ENCODE measurements at places on chromosomes 5 and 9.

GRCh38 chr5:59485107-59485506 is 408.4 kb downstream of the PDE4D start:
- H3K4me1 ChIP-seq: no peaks in the 10 kb centered on the region
- no peak overlapping the region for H3K27ac ChIP-seq
- no peaks in the 10 kb centered on the region for H3K36me3 ChIP-seq
- H3K4me3 ChIP-seq: no peak overlapping the region

DNA sequence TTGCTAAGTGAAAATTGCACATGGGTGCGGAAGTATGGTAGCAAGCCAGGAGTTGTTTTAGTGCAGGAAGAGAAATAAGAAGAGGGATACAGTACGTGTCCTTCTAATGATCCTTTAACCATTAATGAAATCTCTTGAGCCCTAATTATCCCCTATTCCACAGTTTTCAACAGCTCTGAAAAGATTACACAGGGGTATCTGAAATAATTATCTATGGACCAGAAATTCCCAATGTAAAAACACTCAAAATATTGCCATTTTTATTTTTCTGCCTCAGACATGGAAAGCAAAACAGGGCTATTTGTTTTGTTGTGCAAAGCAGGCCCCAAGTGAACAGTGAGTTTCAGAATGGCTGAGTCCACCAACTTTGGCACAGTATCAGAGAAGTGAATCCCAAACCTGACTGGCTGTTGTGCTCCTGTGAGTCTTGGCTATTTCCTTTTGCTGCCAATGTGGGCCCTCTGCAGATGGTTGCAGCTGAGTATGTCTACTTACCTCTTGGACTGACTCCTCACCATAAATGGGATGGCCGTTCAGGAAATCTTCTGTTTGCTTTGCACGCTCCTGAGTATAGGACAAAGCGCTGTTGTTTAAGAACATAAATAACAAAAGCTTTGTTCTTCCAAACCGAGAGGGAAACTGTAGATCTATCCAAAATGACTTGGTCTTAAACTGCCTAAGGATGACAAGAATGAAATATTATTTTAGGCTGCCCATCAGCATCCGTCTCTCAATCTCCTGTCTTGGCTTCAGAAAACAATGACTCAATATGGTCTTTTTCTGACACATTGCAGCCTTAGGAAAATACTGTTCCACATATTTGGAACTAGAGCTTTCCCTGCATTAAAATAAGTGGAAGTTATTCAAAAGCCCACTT is 204.1 kb downstream of the DEPDC1B start:
- no peaks in the 10 kb centered on the region for H3K36me3 ChIP-seq
- H3K27me3 ChIP-seq: no peaks in the 10 kb centered on the region
- DNase-seq: no peak

- no peak overlapping the region for H3K4me3 ChIP-seq
- H3K27me3 ChIP-seq: no peaks in the 10 kb centered on the region
- H3K36me3 ChIP-seq: no peaks in the 10 kb centered on the region
- no peak for DNase-seq
- H3K4me1 ChIP-seq: no peaks in the 10 kb centered on the region
- no peak overlapping the region for H3K27ac ChIP-seq
These were observed 400.3 kb downstream of the ZSWIM6 start for GRCh38 chr5:61732369-61732768.

GRCh38 chr5:101590384-101590783 is 687.3 kb upstream of the ST8SIA4 start:
- H3K36me3 ChIP-seq: no peaks in the 10 kb centered on the region
- H3K27me3 ChIP-seq: no peaks in the 10 kb centered on the region
- H3K4me3 ChIP-seq: no peak overlapping the region

GRCh38 chr5:140827704-140828361 is at the start of gene PCDHA6:
PCDHA6 (plus strand) TSS chr5:140827960; CDS start chr5:140828092, 132 bp downstream.
- no peak for DNase-seq
- H3K36me3 ChIP-seq: no peaks in the 10 kb centered on the region

GRCh38 chr5:113548396-113548795 is 34.9 kb downstream of the YTHDC2 start:
- DNase-seq: no peak
- H3K36me3 ChIP-seq: no peaks in the 10 kb centered on the region
- no peak overlapping the region for H3K4me3 ChIP-seq
- no peaks in the 10 kb centered on the region for H3K4me1 ChIP-seq
- no peak overlapping the region for H3K27ac ChIP-seq

- no peaks in the 10 kb centered on the region for H3K4me1 ChIP-seq
- H3K27ac ChIP-seq: no peak overlapping the region
- DNase-seq: no peak
These were observed 241.8 kb downstream of the MLLT3 start for GRCh38 chr9:20380546-20380945.

GRCh38 chr5:135089912-135090311 is 55.9 kb upstream of the PITX1 start:
- H3K4me1 ChIP-seq: no peaks in the 10 kb centered on the region
- no peaks in the 10 kb centered on the region for H3K27me3 ChIP-seq
- no peak for DNase-seq
- no peak overlapping the region for H3K27ac ChIP-seq

GRCh38 chr5:63164838-63165535 is 586.4 kb downstream of the LRRC70 start:
- no peak overlapping the region for H3K4me3 ChIP-seq
- DNase-seq: no peak
- H3K27ac ChIP-seq: no peak overlapping the region
- no peaks in the 10 kb centered on the region for H3K36me3 ChIP-seq

- H3K27me3 ChIP-seq: no peaks in the 10 kb centered on the region
- no peaks in the 10 kb centered on the region for H3K36me3 ChIP-seq
- no peak for DNase-seq
- no peak overlapping the region for H3K4me3 ChIP-seq
- H3K4me1 ChIP-seq: no peaks in the 10 kb centered on the region
These were observed 22.5 kb upstream of the ADAMTSL1 start for GRCh38 chr9:18451406-18451805.

DNA sequence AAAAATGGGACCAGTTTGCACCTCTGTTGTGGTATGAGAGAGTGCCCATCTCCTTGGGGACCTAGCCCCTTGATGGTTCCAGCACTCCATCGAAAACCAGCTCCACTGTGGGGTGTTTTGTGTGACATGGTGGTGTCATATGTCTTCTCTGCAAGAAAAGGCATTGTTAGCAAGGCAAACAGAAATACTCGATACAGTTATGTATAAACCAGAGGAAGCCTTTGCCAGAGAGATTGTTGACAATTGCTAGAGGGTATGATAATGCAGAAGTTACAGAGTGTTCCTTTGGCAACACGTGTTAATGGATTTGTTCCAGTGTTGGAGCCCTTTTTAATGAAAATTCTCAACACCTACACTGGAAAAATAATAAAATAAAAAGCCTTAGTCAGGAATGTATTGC is 270.4 kb upstream of the DMRT1 start:
- no peaks in the 10 kb centered on the region for H3K4me1 ChIP-seq
- DNase-seq: no peak
- H3K27me3 ChIP-seq: no peaks in the 10 kb centered on the region
- H3K36me3 ChIP-seq: no peaks in the 10 kb centered on the region
- H3K4me3 ChIP-seq: no peak overlapping the region

DNA sequence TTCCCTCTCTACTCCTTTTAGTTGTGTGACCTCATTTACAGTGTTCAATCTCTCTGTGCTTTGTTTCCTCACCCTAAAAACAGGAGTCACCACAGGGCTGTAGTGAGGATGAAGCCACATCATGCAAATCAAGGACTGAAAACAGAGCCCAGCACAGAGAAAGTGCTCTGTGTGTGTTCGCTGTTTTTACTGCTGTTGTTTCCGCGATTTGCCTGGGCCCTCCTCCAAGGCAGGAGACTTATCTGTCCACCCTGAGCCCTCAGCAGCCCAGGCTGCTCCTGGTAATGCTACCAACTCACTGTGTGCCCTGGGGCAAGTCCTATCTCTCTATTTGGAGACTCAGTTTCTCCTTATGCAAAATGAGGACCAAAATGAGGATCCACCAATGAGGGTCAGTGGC is 87.2 kb upstream of the NEURL1B start:
- peaks cover 8% of the 10 kb centered on the region for H3K4me1 ChIP-seq
- no peaks in the 10 kb centered on the region for H3K36me3 ChIP-seq
- no peaks in the 10 kb centered on the region for H3K27me3 ChIP-seq
- no peak overlapping the region for H3K4me3 ChIP-seq

GRCh38 chr9:84807870-84808390 is 138.4 kb downstream of the NTRK2 start:
- H3K4me3 ChIP-seq: no peak overlapping the region
- no peaks in the 10 kb centered on the region for H3K36me3 ChIP-seq
- no peak overlapping the region for H3K27ac ChIP-seq
- no peaks in the 10 kb centered on the region for H3K4me1 ChIP-seq

DNA sequence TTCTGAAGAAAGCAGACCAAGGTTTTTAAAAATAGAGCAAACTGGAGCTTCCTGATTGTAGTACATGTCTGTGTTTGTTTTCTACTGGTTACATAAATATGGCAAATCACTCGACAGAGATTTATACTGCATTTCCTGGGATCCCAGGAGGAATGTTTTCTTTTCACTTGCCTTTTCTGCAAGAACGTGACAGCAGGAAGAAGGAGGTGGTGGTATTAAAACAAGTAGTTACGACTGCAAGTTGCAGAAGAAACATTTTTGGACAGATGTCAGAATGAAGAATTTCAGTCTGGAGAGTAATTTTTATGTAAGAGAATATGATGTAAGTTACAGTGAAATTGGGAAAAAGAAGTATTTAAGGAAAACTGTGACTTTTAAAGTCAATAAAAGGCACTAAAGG is 253.7 kb upstream of the NFIL3 start:
- H3K36me3 ChIP-seq: no peaks in the 10 kb centered on the region
- H3K4me1 ChIP-seq: no peaks in the 10 kb centered on the region
- no peak overlapping the region for H3K4me3 ChIP-seq
- no peak for DNase-seq

GRCh38 chr9:37035648-37036370 is 1.7 kb upstream of the PAX5 start:
- no peak overlapping the region for H3K4me3 ChIP-seq
- H3K27ac ChIP-seq: no peak overlapping the region
- DNase-seq: no peak
- no peaks in the 10 kb centered on the region for H3K36me3 ChIP-seq
- H3K27me3 ChIP-seq: peaks cover 42% of the 10 kb centered on the region

DNA sequence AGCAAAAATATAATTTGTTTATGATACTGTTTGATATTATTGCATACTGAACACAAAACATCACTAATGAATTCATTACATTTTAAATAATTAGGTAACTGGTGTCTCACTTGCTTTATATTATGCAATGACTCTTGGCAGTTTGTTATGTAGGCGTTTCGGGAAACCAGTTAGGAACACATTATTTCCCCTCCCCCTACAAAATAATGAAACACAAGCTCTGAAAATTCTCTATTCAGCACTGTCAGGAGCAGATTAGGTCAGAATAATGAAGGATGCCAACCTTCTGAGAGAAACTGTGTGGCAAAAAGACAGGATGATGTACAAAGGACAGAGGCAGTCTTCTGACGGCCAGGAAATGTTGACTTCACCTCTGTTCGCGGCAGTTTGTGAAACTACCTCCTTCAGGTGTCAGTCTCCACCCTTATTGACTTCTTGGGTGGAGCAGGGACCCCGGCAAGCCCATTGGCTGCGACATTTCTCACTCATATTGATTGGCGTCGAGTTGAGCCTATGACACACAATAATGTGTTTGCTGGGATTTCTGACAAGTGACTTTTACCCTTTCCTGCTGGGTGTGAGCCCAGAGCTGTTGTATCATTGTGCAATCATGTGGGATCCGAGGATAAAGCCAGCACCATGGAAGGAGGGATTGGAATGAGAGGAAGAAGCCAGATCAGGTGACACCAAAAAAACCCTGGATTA is 33.9 kb downstream of the SH3PXD2B start:
- H3K27me3 ChIP-seq: no peaks in the 10 kb centered on the region
- H3K27ac ChIP-seq: peak overlapping the region; percentile 95
- DNase-seq: peak; percentile 93
- no peak overlapping the region for H3K4me3 ChIP-seq

DNA sequence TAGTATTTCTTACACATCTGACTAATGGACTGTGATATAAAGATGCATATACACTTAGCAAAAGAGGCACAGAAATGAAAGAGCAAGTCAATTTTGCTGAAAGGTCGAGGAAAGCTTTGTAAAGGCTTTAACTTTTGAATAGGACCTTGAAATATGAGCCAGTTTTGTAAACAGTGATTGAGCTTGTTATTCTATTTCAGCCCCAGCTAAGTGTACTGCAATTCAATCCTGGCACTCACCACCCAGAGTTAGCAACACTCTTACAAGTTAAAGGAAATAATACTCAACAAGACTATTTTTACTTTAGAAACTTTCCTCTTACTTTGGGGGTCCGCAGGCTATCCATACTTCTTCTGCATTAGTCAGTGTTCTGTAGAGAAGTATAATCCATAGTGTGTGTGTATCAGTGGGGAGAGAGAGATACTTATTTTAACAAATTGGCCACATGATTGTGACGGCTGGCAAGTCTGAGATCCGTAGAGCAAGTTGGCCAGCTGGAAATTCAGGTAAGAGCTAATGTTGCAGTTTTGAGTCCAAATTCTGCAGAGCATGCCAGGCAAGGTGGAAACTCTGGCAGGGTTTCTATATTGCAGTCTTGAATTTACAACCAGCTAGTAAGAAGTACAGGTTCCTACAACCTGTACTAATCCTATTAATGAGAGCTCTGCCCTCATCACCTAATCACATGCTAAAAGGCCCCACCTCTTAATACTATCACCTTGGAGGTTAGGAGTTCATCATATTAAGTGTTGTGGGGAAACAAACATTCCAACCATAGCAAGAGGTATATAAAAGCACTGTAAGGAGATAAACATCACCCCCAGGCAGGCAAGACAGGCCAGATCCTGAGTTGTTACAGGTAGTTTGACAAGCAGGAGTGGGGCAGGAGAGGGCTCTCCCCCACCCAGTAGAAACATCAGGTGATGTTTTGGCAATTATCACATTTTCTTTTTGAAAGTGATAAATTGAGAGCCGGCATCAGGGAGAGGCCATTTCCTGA is 33.6 kb downstream of the IL7R start:
- no peaks in the 10 kb centered on the region for H3K27me3 ChIP-seq
- H3K36me3 ChIP-seq: no peaks in the 10 kb centered on the region
- DNase-seq: no peak
- no peaks in the 10 kb centered on the region for H3K4me1 ChIP-seq
- H3K4me3 ChIP-seq: no peak overlapping the region
- H3K27ac ChIP-seq: no peak overlapping the region

- H3K4me3 ChIP-seq: no peak overlapping the region
- no peaks in the 10 kb centered on the region for H3K36me3 ChIP-seq
- H3K4me1 ChIP-seq: no peaks in the 10 kb centered on the region
- no peaks in the 10 kb centered on the region for H3K27me3 ChIP-seq
- peak; percentile 52 for DNase-seq
These were observed 46.5 kb upstream of the GFPT2 start for GRCh38 chr5:180399401-180400215.

DNA sequence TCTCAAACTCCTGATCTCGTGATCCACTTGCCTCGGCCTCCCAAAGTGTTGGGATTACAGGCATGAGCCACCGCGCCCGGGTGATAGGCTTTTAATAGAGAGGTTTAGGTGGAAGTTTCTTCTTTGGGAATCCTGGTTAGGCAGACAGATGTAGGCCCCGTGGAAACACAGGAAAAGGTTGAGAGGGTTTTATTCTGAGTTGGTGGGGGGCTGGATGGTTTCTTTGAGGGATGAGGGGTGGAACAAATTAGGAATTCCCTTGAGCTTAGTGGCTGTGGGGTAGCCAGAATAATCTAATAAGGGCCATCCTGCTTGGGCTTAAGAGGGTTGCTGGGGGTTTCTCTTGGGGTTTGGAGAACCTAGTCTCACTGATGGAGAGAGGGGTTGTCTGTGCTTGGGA is 30.4 kb downstream of the C9orf50 start:
- H3K27ac ChIP-seq: no peak overlapping the region
- DNase-seq: no peak
- no peaks in the 10 kb centered on the region for H3K36me3 ChIP-seq
- no peak overlapping the region for H3K4me3 ChIP-seq
- H3K27me3 ChIP-seq: no peaks in the 10 kb centered on the region

- H3K27ac ChIP-seq: no peak overlapping the region
- H3K4me1 ChIP-seq: no peaks in the 10 kb centered on the region
- no peaks in the 10 kb centered on the region for H3K27me3 ChIP-seq
- H3K4me3 ChIP-seq: no peak overlapping the region
- no peaks in the 10 kb centered on the region for H3K36me3 ChIP-seq
These were observed 19.8 kb downstream of the MLANA start for GRCh38 chr9:5910413-5911057.
